ENCODE measurements at places on chromosomes 1 and 21.

GRCh38 chr1:26094076-26094669 lies 17.5 kb upstream of the PDIK1L start:
- no peak for DNase-seq

DNA sequence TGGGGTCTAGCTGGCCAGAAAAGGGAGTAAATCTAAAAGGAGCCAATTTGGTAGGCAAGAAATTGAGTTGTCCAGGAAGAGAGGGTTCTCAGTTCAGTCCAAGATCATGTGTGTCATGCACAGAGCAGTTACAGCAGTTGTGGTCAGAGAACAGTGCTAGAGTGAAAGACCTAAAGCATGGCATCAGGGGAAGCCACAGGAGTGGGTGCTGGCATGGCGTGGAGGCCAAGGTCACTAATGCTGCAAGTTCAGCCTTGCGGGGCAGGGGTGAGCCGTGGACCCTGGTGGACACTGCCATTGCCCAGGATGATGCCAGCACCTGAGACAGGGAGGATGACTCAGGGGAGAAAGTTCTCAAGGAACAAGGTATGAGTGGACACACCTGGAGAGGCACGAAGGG lies 16.6 kb upstream of the TMEM125 start:
- DNase-seq: no peak

DNA sequence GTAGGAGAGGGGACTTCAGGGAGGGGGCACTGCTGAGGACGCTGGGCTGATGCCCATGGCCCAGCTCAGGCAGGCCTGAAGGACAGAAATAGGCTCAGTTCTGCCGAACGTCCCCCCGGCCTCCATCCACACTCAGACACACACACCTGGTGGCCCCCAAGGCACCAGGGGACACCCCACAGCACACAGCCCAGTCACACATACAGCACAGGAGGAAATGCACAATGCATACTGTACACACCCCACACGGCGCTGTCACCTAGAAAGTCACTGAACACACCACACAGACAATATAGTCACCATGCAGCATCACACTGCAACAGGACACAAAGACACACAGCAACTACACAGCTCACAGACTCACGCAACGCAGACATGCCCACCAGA lies 562 bp downstream of the SYTL1 start:
- peak; percentile 37 for DNase-seq

- DNase-seq: no peak
Measured at GRCh38 chr1:202649553-202650392, 60.5 kb downstream of the SYT2 start.

DNA sequence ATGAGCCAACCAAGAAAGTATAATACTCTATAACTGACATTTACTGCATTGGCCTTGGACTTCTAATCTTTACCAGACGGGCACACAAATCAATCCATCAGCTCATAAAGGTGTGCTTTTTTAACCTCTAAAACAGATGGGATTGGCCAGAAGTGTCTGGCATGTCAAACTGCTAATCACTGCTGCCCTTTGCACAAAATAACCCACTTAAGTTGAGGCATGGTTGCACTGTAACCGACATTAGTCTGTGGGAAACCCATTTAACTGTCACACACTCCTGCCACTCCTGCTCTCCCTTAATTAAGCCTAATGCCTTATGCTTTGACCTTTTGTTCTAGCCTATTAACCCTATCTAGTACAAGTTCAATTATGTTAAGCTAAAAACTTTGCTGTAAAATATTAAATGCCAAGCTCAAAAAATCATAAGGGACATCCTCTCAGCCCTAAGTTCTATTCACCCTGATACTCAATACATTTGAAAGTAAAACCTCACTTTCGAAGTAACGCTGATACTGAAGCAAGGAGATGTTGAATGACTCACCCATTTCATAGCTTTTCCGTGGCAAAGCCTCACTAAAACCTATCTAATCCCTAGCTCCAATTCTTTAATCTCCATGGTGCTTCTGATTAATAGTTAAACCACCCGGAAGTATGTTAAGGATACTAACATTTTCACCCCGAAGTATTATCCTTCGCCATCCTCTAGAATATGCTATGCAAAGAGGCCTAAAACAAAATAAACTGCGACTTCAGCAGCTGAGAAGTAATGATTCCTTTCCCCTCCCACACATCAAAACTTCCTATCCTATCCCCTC lies 12.9 kb downstream of the NRIP1 start:
- no peak for DNase-seq

- DNase-seq: no peak
Measured at GRCh38 chr21:37266515-37267221, 466 bp downstream of the VPS26C start.

- no peak for DNase-seq
Measured at GRCh38 chr21:45057886-45058285, 16.5 kb upstream of the ADARB1 start.

GRCh38 chr1:158101927-158102326 lies 78.8 kb upstream of the CD1D start:
- no peak for DNase-seq

DNA sequence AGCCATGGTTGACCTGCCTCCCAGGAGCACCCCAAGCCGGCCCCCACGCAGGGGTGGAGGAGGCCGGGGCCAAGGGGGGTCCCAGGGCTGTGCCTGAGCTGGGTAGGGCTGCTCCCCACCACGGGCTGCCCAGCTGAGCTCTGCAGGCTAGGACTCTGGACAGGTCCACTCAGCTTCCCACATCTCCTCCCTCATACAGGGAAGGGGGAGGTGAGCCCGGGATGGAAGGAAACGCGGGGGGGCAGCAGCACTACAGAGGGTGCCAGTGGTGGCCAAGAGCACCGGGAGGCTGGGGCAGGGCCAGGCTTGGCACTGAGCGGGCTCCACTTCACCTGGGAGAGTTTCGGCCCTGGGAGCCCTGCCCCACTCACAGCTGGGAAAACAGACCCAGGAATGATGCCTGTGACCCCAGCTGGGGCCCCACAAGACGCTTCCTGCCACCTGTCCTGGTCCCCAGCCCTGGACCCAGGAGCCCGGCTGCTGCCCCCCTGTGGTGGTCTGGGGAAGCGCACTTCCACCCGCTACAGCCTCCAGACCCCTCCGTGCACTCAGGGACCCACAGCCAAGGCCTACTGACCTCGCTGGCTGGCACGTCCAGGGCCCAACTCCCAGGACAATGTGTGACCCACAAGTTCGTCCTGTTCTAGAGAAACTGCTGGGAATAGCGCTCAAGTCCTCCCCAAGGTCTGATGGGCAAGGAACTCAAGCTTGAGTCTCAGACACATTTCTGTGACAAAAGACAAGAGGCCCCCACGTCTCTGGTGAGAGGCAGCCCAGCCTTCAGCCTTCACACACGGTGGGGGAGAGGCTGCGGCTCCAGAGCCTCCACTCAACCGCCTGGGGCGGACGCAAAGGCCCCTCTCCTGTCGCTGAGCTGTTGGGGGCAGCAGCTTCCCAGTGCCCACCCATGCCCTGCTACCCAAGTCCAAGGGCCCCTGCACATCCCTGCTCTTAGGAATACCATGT lies 3.0 kb downstream of the AURKAIP1 start:
- DNase-seq: peak; percentile 86

GRCh38 chr21:42108554-42109340 lies 37.6 kb downstream of the UMODL1 start:
- no peak for DNase-seq

DNA sequence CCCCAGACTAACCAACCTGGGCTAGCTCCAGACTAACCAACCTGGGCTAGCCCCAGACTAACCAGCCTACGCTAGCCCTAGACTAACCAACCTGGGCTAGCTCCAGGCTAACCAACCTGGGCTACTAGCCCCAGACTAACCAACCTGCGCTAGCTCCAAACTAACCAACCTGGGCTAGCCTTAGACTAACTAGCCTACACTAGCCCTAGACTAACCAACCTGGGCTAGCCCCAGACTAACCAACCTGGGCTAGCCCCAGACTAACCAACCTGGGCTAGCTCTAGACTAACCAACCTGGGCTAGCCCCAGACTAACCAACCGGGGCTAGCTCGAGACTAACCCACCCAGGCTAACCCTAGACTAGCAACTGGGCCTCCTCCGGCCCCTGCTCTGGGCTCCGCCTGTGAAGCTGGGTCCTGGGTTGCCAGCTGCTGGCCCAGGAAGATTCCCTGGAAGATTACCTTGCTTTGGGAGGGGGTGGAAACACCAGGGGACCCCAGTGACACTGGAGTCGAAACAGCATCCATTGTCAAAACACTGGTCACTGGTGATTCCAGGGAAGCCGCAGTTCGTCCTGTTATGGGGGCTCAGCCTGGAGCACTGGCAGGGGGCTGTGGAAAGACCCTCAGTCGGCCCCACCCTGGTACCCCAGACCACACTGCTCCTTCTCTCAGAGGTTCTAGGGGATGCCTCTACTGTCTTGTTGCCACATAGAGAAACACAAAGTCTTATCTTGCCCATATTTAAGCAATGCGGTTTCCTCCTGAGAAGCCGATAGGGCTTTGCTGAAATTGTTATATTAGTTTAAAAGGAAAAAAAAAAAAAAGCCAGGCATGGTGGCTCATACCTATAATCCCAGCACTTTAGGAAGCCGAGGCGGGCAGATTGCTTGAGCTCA lies 1.1 kb downstream of the TFF2 start:
- no peak for DNase-seq

GRCh38 chr1:31390071-31390470 lies 17.2 kb upstream of the FABP3 start:
- DNase-seq: no peak

GRCh38 chr1:83006271-83006670 lies 992.7 kb downstream of the TTLL7 start:
- DNase-seq: no peak

DNA sequence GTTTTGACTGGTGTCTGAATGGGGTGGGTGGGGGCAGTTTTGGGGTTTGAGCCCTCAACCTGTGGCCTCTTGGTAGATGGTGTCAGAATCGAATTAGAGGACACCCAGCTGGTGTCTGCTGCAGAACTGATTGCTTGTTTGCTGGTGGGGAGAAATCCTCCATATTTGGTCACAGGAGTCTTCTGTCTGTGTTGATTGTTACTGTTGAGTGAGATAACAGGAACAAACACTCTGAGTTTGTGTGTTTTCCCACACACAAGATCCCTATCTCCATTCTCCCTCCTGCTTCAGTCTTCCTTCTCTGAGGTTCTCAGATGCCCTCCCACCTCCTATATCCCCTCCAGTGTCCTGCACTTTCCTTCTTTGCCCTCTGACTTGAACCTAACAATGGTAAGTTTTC lies 19.1 kb upstream of the CGN start:
- no peak for DNase-seq

DNA sequence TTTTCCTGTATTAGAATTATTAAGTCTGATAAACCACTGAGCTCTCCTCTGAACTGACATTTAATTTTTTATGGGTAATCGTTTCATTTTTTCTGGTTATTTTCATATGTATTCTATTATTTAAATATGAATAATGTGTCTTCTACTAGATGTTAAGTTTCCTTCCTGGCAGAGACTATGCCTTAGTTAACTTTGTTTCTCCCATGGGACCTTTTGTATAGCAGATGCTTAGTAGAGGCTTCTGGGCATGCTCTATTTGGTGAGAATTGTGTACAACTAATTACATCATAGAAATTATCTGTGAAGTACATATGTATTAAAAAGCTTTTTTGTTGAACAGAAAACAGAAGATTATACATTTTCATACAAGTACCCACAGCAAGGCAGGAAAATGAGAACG lies 23.4 kb downstream of the CTBS start:
- no peak for DNase-seq

DNA sequence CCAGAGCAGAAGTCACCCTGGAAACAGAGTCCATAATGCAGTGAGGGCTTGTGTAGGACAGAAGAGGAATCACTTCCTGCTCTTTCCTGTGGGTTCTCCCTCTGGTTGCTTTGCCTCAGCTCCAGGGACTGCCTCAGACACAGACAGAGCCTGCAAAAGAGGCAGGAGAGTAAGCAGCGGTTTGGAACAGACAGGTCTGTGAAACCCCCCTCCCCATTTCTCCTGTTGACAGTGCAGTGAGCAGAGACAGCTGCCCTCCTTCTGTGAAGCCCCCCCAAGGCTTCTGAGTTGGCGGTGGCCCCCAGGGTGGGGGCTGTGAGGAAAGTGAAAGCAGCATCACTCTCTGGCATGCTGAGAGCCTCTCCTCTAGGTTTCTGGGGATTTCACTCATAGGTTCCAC lies 53.0 kb downstream of the MAB21L3 start:
- no peak for DNase-seq

GRCh38 chr1:116449578-116449977 lies 76.5 kb downstream of the ATP1A1 start:
- no peak for DNase-seq

DNA sequence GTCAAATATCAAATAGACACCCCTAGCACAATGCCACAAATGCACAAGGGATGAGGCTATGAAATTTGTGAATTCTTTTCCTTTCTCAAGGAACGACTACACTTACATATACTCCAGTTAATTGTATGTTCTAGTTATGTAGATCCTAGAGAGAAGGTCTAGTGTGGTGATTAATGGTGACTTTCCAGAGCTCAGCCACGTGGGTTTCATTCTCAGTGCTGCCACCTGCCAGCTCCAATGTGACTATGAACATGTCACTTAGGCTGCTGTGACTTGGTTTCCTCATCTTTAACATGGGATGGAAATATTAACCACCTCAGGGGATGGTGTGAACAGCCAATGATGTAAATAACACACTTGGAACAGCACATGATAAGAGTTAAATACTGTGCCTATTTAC lies 138.3 kb downstream of the APP start:
- no peak for DNase-seq

- no peak for DNase-seq
Measured at GRCh38 chr21:45847870-45848269, 133.7 kb upstream of the COL6A1 start.

DNA sequence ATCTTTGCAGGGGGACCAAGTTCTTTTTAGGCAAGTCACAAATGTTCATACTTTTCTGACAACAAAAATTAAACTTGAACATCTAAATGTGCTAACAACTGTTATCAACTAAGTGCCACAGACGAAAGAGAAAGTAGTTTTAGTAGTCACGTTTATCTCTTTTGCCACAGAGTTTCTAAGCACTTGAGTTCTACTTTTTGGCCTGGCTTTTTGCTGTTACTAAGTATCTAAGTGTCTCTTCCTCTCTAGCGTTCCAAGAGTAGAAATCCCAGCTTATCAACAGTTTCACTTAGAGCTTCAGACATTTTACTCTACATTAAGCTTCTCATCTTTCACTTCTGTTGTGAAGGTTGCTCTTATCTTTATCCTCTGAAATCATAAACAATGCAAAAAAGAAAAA lies 34.2 kb downstream of the GATAD2B start:
- no peak for DNase-seq

- no peak for DNase-seq
Measured at GRCh38 chr1:16927256-16927655, 5.5 kb downstream of the CROCC start.

Data from activated T-cell treated with anti-CD3 and anti-CD28 coated beads, Interleukin-2, amount 50 U/mL, for 1 hour (primary cell).